CD4-positive, alpha-beta T cell treated with Interleukin-15 for 4 hours (primary cell): ENCODE measurements at places on chromosomes 3 and 15.

GRCh38 chr15:63109920-63110319 lies 11.7 kb upstream of the LACTB start:
- no peak for DNase-seq

DNA sequence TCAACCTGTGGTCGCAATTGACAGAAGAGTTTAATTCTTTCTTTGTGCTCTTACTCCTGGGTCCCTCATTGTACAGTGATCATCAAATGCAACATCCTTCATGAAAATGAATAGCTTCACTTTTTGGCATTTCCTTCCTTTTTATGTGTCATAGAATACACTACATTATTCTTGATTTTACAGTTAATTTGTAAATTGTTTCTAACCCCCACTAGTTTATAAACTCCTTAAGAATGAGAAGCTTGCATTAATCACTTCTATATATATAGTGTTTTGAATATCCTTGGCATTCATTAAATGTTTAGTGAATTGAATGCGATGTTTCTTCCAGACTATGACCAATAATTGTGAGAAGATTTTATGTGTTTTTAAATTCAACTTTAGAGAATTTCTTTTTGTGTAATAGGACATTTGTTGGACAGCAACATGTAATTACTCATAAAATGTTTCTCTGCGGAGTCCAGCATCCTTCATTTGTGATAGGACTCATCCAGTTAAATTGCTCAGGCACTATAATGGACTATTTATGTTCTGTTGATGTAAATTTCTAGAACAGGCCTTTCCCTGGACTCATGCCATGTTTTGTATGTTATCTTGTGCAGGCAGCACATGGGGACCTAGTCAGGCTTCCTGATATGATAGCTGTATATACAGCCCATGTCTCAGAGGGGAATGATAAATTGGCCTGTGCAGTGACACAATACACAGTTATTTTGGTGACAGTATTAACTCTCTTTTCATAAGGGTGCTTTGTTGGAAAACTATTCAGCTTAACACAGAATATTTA lies 51.3 kb downstream of the MBNL1 start:
- no peak for DNase-seq

DNA sequence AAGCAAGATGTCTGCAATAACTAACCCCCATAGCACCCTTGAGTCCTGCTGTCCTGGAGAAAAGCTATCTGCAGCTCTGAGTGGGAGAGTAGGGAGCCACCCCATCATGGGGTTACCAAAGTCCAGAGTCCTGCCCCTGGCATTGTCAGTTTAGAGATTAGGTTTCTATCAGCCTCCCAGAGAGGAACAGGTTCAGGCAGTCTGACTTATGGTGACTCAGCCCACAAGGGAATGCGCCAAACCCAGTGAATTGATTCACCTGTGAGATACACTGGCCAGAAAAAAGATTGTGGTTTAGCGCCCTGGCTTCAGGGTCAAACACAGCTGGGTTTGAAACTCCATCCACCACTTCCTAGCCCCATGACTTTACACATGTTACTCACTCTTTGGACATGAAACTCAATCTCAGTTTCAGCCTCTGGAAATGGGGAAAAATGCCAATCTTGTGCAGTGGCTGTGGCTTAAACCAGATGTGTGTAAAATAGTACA lies 263.6 kb upstream of the HES1 start:
- DNase-seq, result no peak

DNA sequence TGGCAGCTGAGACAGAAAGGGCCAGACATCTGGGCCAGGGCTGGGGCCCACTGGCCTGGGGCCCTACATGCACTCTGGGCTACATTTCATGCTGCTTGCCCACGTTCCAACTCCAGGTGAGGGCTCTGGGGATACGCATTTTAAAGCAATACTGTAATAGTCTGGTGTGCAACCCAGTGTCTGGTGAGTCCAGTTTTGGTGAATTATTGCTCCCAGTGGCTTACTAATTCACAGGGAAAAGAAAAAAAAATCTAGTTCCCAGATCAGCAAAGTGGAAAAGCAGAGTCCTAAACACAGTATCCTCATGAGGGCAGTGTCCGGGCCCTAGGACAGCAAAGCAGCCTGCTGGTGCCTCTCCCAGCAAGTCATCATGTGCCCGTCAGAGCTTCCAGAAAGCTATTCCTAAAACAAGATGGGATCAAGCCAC lies 82.4 kb downstream of the CCNL1 start:
- no peak for DNase-seq

DNA sequence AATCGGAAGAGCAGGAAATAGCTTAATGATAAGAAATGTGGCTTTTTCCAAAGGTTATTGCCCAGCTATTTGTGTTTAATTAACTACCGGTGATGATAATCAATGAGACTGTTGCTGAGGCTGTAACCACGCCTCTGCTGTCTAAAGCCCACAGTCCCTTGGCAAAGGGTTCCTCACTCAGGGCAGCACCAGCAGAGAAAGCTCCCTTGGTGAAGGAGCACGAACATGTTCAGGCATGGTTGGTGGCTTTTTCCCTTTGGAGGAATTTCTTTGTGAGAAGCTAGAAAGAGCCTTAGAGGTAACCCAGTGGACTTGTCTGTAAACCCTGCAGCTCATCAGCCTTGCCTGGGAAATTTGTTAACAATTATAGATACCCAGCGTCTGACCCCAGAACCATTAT lies 7.5 kb upstream of the ST6GAL1 start:
- no peak for DNase-seq

DNA sequence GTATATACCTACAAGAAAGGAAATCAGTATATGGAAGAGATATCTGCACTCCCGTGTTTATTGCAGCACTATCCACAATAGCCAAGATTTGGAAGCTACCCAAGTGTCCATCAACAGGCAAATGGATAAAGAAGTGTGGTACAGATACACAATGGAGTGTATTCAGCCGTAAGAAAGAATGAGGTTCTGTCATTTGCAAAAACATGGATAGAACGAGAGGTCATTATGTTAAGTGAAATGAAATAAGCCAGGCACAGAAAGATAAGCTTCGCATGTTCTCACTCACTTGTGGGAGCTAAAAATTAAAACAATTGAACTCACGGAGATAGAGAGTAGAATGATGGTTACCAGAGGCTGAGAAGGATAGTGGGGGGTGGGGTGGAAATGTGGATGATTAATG lies 53.1 kb downstream of the FAM81A start:
- DNase-seq, result no peak
